ENCODE measurements at places on chromosomes 16 and 17.

DNA sequence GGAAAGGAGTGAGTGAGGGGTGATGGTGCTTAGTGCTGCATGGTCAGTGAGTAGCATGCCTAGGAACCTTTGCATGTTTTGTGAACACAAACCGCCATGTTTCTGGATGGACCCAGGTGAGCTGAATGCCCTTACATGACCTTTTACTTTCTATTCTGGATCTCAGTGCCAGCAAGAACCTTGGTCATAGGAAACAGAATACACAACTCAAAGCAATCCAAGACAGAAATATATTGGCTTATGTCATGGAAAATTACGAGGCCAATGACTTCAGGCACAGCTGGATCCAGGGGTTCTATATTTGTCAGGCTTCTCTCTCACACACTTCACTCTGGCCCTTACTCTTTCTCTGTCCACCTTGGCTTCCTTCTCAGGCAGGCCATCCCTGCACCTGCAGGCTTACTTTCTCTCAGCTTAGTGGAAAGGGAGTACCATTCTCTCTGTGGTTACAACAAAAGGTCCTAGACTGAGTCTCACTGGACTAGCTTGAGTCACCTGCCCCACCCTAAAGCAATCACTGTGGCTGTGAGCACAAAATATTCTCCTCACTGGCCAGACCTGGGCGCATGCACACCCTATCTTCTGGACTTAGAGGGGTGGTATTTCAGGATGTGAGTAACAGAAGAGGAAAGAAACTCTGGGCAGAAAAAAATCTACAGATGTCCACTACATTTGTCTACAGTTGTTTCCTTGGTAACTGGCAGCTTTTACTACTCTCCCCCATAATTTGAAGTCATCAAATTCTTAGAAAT lies 20.4 kb upstream of the CPNE2 start:
- no peak for DNase-seq

GRCh38 chr17:49703557-49704277 lies 4.0 kb downstream of the SLC35B1 start:
- DNase-seq, result no peak

- DNase-seq, result no peak
These were observed 2.4 kb downstream of the DYNLRB2 start for GRCh38 chr16:80543162-80543561.

DNA sequence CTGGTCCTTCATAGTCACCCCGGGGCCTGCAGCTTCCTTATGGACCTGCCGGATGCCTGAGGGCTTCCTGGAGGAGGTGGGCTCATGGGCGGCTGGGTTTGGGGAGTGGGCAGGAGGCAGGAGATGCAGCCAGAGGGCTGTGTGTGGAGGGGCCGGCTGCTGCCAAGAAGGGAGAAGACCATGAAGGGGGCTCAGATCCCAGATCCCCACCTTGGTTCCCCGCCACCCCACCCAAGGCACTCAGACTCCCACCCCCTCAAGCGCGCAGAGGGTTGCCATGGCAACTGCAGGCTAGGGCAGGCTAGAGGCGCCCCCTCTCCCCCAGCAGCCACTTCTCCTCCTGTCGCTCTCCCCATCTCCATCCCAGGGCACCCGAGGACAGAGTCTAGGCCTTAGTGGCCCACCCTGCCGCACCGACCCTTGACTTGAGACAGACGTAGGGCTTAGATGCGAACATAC lies 104.5 kb downstream of the CRLF3 start:
- DNase-seq, result no peak

GRCh38 chr16:2425008-2425518 lies 4.2 kb upstream of the CCNF start:
- DNase-seq, result no peak

- DNase-seq, result no peak
These were observed 8.8 kb downstream of the KIAA0513 start for GRCh38 chr16:85036236-85037049.

- no peak for DNase-seq
These were observed 12.0 kb upstream of the CD300A start for GRCh38 chr17:74454197-74455024.

GRCh38 chr16:85655216-85656129 lies 33.3 kb downstream of the GINS2 start:
- DNase-seq, result no peak

DNA sequence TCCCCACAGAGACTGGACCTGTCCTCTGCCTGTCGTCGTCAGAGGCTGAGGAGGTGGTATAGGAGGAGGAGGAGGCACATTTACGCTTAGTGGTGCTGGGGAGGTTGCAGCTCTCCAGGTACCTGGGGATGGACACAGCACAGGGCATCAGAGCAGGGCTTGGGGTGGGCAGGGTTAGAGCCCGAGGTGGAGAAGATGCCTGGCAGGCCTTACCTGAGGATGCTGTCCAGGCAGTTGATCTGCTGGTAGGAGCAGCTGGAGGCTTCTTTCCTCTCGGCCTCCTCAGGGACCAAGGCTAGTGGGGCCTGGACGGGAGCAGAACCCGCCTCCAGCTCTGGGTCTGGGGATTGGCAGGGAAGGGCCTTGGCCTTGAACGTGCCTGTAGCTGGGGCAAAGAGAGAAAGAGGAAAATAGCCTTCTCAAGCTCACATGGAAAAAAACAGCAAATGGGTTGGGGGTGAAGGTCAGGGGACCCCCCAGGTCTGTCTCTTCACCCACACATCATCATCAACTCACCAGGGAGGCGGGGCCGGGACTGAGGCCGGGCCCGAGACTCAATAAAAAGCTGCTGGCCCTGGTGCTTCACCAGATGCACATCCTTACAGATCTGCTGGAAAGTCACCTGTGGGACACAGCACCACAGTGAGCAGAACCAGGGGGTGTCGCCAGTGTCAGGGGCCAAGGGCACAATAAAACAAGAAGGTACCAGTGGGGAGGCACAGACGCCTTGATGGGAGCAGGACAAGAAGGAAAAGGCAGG lies 5.6 kb downstream of the PER1 start:
- DNase-seq, result no peak

- DNase-seq, result no peak
These were observed 248.6 kb downstream of the FOXL1 start for GRCh38 chr16:86826941-86827340.

DNA sequence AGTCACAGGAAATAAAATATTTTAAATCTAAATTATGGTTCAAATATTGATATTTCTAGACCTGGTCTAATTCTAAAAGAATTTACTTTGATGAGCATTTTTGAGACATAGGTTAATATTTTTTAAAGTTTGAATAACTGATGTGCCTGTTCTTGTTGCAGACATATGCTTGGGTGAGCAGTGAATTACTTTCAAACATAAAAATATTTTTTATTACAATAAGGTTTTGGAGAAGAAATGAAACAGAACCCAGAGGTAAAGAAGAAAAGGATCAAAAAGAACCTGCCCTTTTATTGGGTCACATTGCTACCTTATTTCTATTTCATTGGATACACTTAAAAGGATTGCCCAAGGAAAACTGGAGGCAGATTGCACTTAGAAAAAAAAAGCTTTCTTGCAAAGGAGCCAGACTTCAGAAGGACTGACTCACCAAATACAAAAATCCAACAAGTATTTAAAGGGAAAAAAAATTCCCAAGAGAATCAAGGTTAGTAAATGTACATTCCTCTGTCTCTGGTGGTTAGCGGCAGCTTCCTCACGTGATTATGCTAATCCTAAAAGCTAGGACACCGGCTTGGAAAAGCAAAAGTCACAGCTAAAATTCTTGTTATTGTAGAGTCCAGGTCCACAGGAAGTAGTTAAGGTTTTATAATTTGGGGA lies 18.5 kb downstream of the ENPP7 start:
- no peak for DNase-seq

GRCh38 chr16:27290562-27290961 lies 22.0 kb upstream of the NSMCE1 start:
- DNase-seq, result no peak

DNA sequence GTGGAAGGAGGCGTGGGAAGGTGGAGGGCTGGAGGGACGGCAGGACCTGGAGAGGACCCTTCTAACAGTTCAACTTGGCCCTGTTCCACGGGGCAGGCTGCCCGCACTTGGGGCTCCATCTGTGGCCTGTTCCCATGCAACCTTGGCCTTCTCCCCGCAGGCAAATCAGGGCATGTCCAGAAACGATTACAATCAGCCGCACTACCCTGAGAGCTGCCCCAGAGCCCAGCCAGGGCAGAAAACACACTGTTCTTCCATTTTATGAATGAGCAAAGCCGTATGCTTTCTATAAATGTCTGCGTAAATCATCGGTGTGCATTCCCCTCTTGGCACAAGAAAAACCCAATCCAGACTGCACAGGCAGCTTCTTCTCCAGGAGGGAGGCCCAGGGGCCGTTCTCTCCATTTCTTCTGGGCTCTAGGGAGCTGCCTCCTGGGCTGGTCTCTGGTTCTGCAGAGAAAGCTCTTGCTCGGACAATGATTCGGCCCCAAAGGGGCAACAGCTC lies 228.7 kb downstream of the SOX9 start:
- no peak for DNase-seq

DNA sequence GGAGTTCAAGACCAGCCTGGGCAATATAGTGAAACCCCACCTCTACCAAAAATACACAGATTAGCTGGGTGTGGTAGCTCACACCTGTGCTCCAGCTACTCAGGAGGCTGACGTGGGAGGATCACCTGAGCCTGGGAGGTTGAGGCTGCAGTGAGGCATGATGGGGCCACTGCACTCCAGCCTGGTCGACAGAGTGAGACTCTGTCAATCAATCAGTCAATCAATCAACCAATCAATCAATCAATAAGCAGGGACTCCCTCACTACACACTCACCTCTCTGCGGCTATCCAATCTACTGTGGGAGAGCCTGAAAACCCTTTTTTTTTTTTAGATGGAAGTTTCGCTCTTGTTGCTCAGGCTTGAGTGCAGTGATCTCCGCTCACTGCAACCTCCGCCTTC lies 31.6 kb downstream of the CPSF4L start:
- DNase-seq, result no peak

Data from stimulated activated CD4-positive, alpha-beta T cell treated with anti-CD3 and anti-CD28 coated beads, Interleukin-12 subunit alpha, Interleukin-12 subunit beta, amount 100 ng/mL, for 4 hours (primary cell).